Transverse colon (tissue), 4 donors: ENCODE measurements at places on chromosomes 11 and 22. TPM values are rescaled to one million over a fixed set of nuclear protein-coding genes. Genes with fewer than 3 reads are reported as not detected.

DNA sequence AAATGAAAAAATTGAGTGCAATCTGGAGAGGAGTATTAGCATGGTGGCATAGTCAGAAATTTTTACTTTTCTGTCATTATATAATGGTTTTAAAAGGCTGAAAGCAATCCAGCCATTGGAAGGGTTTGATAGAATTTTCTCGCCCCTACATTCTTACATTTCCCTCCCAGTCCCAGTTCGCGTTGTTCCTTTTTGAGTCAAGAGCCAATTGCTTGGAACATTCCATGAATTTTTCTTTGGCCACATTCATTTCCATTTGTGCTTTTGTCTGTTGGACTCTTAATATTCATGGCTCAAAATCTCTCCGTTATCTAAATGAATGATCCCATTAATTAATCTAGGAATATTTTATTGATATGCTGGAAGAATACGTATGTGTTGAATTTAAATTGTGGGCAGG is 66.0 kb downstream of the GRK3 start:
- DNase-seq: no peak

- DNase-seq: no peak
Measured at GRCh38 chr11:47572715-47573255, 6.0 kb downstream of the KBTBD4 start.

DNA sequence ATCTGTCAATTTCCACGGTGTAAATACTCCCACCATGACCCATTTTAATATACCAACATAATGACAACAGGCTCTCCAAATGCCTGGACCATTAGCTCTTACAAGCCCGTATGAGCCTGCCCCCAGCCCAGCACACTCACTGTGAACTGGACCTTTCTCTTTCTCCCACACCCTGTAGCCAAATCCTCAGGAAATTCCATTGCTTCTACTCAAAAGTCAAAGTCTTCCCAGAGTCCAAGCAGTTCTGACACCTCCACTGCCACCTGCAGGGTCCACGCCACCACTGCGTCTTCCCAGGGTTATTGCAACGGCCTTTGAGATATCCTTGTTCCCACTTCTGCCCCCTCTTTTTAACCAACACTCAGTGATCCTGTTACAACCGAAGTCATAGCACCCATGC is 110.1 kb upstream of the ASPHD2 start:
- no peak for DNase-seq

DNA sequence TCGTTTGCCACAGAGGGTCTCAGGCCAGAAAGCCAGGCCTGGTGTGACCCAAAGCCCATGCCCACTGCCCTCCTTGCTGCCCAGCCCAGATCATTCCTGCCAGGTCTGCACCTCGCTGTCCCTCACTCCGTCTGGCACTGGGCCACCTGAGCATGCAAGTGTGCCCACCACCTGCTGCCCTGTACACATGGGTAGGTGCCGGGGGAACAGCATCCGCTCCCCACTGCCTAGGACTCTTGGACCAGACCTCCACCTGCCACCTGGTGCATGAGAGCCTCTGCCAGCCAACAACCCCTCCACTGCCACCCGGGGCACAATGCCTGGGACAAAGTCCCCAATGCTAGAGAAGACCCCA is 12.5 kb downstream of the MGAT3 start:
- no peak for DNase-seq

DNA sequence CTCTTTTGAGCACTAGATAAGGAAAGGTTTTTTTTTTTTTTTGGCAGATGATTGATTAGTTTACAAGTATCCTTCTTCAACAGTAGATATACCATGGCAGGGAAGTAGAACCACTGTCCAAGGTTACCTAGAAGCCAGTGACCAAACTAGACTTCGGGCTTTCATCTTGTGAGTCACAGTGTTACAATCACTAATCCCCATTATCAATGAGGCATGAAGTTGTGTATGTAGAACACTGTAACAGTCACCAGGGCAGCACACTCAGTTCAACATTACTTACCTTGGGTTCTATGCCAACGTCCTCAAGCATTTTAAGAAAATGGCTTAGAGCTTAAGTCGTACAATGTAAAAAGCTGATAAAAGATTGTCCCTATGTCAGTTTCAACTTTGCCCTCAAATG is 430.9 kb downstream of the ETS1 start:
- no peak for DNase-seq

GRCh38 chr11:68345776-68346461 is 33.5 kb downstream of the LRP5 start:
- no peak for DNase-seq

Gene DERL3
- total RNA-seq: 2.6 TPM

- DNase-seq: no peak
Measured at GRCh38 chr11:69880041-69880825, 61.0 kb upstream of the FGF3 start.

DNA sequence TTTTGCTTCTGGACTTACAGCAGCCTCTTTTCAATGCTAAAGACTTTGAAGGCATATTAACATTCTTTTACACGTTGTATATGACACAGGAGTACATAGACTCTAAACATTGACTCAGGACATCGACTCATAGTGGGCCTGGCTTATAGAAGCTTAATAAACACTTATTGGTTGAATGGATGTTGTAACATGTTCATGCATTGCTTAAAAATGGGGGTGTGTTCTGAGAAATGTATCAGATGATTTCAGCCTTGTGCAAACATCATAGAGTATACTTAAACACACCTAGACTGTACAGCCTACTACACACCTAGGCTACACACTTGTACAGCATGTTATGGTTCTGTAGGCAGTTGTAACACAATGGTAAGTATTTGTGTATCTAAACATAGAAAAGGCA is 17.9 kb downstream of the TTC17 start:
- DNase-seq: no peak

DNA sequence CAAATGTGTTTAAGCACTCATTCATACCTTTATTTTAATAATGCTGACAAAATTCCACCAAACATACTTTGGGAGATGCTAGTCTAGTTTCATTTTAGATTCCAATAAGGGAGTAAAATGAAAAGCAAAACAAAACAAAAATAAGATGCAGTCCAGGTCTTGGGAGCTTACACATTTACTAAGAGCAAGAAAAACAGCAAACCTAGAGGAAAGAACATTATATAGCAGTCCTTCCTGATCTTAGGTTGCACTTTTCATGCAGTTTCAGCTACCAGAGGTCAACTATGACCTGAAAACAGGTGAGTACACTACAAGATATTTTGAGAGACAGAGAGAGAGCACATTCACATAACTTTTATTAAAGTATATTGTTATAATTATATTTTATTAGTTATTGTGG is 1100.9 kb downstream of the DLG2 start:
- no peak for DNase-seq

Gene MYBPC3
- not detected for total RNA-seq

DNA sequence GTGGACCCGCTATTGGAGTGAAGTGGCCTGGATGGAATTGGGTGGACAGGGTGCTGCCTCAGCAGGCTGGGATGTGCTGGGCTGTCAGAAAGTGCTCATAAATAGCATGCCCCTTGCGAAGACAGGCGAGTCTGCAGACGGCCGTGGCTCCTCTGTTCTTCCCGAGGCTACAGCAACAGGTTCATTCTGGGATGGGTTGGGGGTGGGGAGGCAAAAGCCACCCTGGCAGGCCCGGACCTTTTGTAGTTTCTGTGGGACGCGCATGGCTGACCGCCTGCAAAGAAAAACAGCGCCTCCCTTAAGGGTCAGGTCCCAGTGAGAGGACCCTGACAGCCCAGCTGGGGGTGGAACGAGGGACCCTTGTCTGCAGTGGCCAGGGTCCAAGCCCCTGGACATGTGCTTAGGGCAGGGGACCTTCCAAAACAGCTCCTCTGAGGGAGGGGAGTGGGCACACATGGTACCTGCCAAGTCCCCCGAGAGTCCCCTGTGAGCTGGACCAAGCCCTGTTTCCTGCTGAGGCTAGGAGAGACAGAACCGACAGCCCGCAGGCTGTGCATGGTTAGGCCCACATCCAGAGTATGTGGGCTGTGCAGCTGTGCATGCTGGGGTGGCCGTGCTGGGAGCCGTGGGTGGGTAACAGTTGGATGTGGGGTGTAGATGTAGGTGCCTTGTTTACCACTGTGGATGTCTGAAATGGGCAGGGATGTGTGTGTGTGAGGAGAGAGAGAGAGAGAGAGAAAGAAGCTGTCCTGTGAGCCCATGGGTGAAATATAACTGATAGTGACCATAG is at the start of gene CRYBB3:
Gene CRYBB3, plus strand, starts transcription at position 128 of the 790 bp plus-strand sequence. CDS start 1,539 bp downstream, outside the sequence.
- DNase-seq: no peak
